Right lobe of liver (tissue), 6 donors: ENCODE measurements at places on chromosomes 16 and 17.

DNA sequence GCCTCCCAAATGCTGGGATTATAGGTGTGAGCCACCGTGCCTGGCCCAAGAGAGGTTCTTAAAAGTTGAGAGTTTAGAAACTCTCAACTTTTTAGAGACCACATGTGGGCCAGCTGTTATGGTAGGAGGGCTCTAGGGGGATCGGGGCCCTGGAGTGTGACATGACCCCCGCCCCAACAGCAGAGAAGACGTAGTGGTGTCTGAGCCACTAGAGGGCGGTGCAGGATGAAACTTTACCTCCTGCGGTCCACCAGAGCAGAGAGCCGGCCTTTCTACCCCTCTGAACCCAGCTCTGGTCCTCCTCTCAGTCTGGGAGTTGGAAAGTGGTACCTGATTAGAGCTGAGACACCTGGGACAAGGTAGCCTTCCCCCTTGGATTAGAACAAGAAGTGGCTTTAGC, 7.4 kb downstream of the CDK5RAP3 start:
- no peak for DNase-seq

GRCh38 chr17:35752945-35753764, at the start of gene GAS2L2:
Gene GAS2L2, minus strand, starts transcription at chr17:35753239. Its CDS starts 389 bp downstream, at chr17:35752850.
- no peak for DNase-seq

- no peak for DNase-seq
Measured at GRCh38 chr16:49524216-49524946, 150.8 kb downstream of the C16orf78 start.

DNA sequence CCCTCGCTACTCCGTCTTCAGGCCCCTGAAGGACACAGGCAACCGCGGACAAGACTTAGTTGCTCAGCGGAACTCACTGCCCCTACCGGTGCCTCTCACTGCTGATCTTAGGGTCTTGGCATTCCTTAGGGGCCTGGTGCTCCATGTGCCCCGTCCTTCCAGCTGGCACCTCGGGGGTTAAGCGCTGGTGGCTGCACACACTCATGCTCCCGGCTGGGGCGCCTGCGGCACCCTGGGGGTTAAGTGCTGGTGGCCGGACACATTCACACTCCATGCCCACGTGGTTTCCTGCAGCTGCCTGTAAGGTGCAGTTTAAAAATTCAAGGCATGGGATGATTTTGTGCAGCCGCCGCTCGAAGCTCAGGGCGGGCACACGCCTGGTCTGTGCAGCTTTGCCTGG, 45.1 kb downstream of the BAIAP2 start:
- DNase-seq: no peak

GRCh38 chr16:50182441-50182840, 29.3 kb downstream of the TENT4B start:
- no peak for DNase-seq

- DNase-seq: no peak
Measured at GRCh38 chr16:47865337-47865855, 290.4 kb downstream of the ABCC12 start.

DNA sequence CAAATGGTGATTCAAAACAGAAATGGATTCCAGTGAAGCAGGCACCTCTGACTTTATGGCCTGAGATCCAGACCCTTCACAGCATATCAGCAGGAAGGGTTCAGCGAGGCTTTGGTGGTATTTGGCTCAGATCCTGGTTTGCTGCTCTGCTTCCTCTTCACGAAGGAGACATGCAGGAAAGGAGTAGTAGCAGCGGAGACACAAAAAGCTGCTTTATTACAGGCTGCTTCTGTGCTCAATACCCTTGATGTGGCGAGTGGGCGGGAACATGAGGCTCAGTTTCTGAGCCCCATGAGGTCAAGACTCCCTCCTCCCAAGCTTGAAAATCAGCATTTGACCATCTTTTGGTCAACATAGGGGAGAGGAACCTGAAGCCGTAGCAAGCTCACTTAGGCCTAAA, 213.3 kb upstream of the AXIN2 start:
- DNase-seq: no peak

- DNase-seq: no peak
Measured at GRCh38 chr16:77840673-77841501, 52.5 kb downstream of the VAT1L start.

- DNase-seq: no peak
Measured at GRCh38 chr17:73112246-73112645, 19.8 kb upstream of the SLC39A11 start.

- DNase-seq: no peak
Measured at GRCh38 chr16:82384017-82384416, 214.0 kb upstream of the MPHOSPH6 start.

GRCh38 chr16:57940382-57940966, 30.5 kb downstream of the CNGB1 start:
- DNase-seq: no peak

DNA sequence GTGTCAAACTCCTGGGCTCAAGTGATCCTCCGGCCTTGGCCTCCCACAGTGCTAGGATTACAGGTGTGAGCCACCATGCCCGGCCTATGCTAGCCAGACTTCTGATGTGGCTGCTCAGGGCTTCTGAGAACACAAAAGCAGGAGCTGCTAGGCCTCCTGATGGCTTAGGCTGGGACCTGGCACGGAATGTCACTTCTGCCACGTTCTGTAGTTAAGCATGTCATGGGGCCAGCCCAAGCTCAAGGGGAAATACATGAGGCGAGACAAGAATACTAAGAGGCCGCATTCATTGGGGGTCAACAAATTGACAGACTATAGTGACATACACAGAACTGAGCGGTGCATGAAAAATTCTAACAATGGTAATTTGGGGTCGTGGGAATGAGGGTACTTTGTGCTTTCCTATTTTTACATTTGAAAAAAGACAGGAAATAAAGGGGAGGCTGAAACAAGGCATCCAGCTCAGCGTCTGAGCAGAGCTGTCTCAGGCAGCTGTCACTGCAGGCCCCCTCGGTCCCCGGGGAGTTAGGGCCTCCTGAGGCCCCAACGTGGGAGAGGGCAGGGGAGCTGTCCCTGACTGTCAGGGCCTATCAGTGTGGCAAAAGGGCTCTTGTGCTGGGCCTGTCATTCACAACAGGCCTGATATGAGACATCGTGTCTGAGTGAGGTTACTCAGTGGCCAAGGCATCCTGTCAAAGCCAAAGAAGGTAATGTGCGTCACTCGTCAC, 26.4 kb downstream of the CFAP20 start:
- DNase-seq: no peak

GRCh38 chr17:31699886-31700285, 159.2 kb downstream of the COPRS start:
- DNase-seq: no peak

- DNase-seq: no peak
Measured at GRCh38 chr16:75361936-75362335, 71.4 kb downstream of the CFDP1 start.

- no peak for DNase-seq
Measured at GRCh38 chr17:72124438-72124775, 3.6 kb downstream of the SOX9 start.

GRCh38 chr17:1007310-1008007, 10.5 kb downstream of the TIMM22 start:
- DNase-seq: no peak

GRCh38 chr16:30665155-30665829, 7.1 kb downstream of the FBRS start:
- no peak for DNase-seq

DNA sequence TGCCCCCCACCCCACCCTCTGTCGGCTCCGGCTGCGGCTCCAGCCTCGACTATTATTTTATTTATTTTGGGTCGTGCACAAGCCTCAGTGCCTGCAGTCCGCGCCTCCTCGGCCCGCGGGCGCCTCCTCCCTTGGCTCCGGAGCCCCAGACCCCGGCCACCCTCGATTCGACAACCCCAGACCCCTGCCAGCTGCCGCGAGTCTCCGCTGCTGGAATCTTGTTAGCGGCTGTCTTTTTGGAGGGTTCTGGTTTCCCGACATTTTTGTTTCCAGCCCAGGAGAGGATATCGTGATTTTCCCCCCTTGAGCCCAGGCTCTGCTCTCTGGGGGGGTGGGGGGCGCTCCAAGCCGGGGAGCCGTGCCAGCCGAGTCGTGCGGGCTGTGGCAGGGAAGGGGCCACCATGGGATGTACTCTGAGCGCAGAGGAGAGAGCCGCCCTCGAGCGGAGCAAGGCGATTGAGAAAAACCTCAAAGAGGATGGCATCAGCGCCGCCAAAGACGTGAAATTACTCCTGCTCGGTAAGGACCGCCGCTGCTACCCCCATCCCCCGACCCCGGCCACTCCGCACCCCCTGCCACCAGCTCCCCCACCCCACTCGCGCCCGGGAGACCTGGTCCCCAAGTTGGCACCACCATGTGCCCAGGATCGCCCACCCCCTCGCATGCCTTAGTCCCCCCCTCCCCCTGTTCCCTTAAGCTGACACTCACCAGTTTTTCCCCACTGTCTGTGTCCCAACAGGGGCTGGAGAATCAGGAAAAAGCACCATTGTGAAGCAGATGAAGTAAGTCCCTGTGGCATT, 746 bp downstream of the GNAO1 start:
- DNase-seq: no peak
